ENCODE measurements at places on chromosomes 11 and 22.

- DNase-seq = no peak
Observed at GRCh38 chr11:89175796-89176195, 1.9 kb upstream of the TYR start.

DNA sequence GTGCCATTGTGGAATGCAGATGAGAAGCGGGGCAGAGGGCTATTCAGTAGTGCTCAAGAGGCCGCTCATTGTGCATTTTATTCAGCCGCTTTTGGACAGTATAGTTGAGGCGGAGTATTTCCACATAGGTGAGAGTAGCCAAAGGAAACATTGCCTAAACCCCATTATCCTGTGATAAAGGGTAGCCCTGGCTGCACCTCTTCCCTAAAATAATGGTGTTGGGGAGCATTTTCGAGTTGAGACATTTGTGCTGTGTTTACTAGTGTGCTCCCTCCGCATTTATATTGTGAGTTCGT lies 68.8 kb downstream of the SPECC1L start:
- DNase-seq = no peak

DNA sequence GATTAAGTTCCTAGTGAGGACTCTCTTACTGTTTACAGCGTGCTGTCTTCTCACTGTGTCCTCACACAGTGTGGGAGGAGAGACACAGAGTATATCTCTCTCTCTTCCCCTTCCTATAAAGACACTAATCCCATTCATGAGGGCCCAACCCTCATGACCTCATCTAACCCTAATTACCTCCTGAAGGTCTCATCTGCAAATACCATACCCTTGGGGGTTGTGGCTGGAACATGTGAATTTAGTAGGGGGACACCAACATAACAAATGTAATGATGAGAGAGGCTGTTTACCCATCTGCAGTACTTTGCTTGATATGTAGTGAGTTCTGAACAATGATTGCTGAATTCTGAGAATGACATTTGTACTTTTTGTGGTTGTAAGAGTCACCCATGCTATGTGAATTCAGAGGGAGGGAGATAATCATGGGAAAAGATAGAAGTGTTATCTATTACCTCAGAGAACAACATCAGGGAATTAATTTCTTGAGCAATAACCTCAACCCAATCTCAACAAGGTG lies 4.9 kb upstream of the OR52W1 start:
- no peak for DNase-seq

- no peak for DNase-seq
Observed at GRCh38 chr22:25419247-25420113, 145.0 kb upstream of the GRK3 start.

GRCh38 chr11:69904161-69904973 lies 85.2 kb upstream of the FGF3 start:
- DNase-seq = no peak

GRCh38 chr11:58762284-58763119 lies 30.8 kb upstream of the GLYAT start:
- no peak for DNase-seq

DNA sequence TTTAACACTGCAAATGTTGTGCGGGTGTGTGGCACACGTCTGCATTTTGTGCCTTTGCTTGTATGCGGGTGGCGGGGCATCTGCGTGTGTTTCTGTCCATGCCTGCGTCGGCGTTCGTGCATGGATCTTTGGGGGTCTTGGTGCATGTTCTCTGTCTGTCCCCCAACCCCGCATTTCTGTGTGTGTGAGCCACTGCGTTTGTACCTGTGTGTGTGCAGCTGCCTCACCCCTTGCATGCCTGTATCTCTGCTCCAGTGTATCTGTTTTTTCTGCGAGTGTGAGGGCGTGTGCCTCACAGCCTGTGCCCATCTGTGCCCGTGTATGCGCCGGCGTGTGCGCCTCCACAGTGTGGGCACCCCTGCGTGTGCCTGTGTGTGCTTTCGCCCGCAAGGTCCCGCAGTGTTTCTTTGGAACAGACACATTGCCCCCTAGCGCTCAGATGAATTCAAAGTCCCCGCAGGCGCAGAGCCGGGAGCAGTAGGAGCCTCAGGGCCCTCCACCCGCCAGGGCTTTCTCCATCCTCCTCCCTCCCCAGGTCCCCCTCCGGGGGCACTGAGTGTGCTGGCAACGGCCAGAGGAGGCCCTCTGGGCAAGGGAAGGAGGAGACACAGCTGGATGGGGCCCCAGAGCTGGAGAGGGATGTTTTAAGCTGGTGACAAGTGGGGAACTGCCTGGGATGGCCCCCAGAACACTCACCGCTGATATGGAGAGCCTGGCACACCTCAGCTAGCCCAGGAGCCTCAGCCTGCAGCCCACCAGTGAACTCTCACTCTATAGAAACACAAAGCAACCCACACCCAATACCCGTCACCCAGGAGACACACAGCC lies 3.1 kb upstream of the MN1 start:
- peak; percentile 47 for DNase-seq

GRCh38 chr11:126800009-126800408 lies 200.6 kb downstream of the KIRREL3 start:
- no peak for DNase-seq

- no peak for DNase-seq
Observed at GRCh38 chr11:118524356-118524755, 2.9 kb upstream of the TTC36 start.

DNA sequence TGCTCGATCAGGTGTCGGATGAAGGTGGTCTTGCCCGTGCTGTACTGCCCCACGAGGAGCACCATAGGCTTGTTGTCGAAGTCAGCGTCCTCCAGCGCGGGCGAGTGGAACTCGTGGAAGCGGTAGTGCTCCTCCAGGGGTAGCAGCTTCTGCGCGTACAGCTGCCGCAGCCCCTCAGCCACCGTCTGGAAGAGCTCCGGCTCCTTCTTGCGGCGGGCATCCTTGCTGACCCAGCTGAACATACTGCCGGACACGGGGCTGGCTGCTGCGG lies 263 bp downstream of the EHD1 start:
- no peak for DNase-seq

DNA sequence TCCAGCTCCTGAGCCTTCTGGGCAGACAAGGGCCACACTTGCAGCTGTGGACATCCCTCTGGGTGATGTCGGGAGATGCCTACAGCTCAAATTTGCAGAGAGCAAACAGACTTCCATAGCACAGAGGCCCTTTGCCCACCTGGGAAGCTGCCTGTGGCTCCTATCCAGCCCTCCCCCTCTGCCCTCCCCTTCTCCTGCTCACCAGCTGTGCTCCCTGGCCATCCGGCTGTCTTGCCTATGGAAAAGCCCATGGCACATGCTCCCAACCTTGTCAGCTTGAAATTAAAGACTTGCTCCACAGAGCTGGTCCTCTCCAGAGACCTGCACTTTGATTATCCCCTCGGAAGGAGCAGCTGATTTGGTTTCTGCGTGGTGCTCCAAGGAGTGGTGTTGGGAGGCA lies 118.9 kb upstream of the NECTIN1 start:
- no peak for DNase-seq

Measured in fibroblast of skin of left quadriceps (primary cell).